GM12892 (cell line): ENCODE measurements at places on chromosomes 6 and 20.

- DNase-seq, result no peak
Observed at GRCh38 chr6:46014511-46015118, 1.0 kb downstream of the CLIC5 start.

DNA sequence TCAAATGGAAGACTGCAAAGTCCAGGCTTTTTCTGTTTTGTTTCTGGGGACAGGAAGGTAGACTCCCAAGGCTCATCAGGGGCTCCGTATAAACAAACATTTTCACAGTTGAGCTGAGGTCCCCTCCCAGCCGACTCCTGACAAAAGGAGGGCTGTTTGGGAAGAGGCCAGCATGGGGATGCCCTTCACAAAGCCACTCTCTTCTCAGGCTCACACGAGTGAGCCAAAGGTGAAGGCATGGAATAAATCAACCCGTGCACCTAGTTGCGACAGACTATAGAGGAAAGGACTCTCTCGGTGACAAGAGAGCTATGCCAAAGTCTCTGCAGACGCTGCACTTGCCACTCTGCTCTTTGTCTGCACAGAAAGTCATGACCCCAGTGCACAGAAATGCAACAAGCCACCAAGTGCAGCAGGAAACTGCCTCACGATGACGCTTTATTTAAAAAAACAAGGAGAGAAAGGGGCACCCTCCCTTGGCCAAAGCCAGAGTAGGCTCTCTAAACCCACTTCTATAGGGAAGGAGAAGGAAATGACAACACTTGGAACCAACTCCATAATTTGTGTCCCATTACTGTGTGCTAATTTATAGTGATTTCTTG lies 21.0 kb downstream of the JAG1 start:
- no peak for DNase-seq

GRCh38 chr6:148857798-148858390 lies 111.1 kb downstream of the UST start:
- DNase-seq, result no peak

- DNase-seq, result no peak
Observed at GRCh38 chr6:51928320-51928719, 159.1 kb downstream of the PKHD1 start.

- peak; percentile 26 for DNase-seq
Observed at GRCh38 chr6:138588805-138589434, 89.6 kb upstream of the NHSL1 start.

DNA sequence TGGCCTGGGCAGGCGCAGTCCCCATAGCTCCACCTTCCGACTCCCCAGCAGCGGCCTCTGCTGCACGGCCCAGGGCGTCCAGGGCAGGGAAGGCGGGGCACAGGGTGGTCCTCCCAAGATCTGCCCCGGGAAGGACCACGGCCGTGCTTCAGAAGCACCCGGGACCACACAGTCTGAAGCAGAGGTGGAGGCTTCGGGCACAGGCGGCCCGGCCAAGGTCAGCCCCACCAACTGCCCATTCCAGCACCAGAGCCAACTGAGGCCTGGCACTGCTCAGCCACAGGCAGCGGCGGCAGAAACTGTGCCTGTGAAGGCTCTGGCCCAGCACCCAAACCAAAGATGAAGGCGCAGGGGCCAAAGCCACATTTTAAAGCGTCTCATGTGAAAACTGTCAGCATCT lies 20.6 kb downstream of the KCNQ2 start:
- DNase-seq, result no peak

- no peak for DNase-seq
Observed at GRCh38 chr6:135423649-135424128, 73.9 kb downstream of the AHI1 start.

- DNase-seq, result peak; percentile 85
Observed at GRCh38 chr6:33744001-33744848, 2.5 kb downstream of the IP6K3 start.

DNA sequence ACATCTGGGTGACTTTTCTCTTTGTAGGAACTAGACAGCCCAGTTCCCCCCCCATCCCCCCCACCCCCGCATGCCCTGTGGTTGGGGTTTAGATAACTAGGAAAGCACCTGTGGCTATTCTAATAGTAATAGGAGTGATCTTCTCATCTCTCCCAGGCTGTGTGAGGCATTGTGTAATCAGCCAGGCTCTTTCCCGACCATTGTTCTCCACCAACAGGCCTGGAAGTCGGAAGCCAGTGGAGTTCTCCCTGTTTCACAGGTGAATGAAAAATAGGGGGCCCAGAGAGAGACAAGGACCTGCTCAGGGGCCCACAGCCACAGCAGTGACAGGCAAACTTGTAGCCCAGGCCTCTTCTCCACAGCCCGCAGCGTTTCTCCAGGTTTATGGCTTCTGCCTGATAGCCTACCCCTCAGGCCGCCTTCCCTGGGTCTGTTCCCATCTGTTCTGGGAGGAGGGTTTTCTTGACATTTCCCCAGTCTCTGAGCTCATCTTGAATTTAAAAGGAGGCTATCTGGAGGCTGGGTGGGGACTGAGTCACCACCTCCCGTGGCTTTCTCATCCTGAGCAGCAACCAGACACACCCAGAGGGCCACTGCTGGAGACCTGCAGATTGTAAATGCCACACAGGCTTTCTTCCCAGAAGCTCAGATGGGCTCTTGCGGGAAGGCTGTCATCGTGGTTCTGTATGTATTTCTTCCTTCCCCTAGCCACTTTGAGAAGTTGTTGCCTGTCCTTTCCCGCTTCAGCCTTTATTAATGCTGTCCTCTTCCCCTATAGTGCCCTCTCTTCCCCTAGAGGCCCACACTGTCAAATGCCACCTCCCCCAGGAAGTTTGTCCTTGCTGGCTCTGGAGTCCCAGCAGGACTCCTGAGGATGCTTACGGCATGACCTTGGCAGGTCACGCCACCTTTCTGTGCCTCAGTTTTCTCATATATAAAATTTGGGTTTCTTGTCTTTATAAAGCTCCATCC lies 75.9 kb upstream of the MYL9 start:
- DNase-seq, result no peak

DNA sequence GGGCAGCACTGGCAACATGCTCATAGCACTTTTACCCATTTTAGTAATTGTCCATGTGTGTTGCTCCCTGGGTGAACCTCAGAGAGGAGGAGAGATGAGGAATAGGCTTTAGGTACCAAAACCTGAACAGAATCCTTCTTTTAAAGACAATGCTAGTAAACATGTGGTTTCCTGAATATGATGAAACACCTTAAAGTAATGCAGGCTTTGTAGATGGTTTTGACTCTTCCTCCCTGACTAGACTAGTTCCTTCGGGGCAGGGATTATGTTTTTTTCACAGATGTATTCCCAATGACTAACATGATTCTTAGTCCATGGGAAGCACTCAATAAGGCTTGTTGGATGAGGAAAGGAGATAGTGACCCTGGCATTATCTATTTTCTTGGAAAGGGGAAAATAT lies 367.6 kb upstream of the JAG1 start:
- no peak for DNase-seq
